AG20443 (cell line): ENCODE measurements at places on chromosomes 5 and 9.
A peak's percentile ranks its signal among the peaks of the same experiment; 100 is the strongest.

- DNase-seq: peak; percentile 74
These were observed 5.3 kb downstream of the SLC36A3 start for GRCh38 chr5:151298063-151298855.

GRCh38 chr5:25516141-25516540, 871.4 kb upstream of the CDH10 start:
- no peak for DNase-seq

DNA sequence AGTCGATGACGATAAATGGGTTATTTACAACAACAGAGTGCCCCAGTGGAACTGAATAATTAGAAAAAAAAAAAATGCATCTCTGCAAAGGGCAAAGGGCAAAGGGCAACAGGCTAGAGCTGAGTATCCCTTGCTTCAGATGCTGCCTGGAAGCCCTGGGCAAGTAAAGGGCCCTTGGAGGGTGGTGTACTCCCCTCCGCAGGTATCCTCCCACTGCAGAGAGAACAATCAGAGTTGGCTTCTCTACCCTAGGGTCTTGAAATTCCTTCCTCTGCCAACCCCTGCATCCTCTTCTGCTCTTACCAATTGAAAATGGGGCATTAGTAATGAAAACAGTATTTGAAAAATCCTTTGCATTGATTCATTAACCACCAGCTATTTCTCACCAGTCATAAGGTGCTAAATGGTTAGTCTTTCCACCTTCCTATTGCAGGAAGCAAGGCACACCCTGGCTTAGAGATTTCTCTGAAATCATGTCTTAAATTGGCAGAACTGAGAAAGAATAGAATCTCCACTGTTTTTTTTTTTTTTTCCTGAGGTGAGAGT, 122.6 kb downstream of the SEMA6A start:
- no peak for DNase-seq

DNA sequence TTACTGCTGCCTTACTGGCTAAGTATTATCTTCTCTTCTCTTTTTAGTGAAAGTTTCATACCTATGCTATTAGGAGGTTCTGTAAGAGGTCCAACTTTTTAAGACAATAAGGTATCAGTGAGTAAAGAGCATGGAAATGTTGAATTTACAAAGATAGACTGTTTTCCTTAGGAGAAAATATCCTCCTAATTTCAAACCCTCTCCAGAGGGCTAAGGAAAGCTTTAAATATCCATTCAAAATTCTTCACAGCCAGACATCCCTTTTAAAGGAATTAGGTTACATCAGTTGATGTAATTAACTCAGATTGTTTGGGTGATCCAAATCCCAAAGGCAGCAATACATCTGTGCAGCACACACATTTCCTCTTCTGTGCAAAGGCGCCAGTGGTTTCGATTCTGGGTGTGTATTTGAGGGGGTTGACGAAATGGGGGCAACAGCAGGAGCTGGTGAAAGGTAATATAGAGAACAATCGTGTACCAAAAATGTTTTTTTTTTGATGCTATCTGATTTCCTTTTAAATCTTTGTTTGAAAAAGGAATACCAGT, 273.8 kb upstream of the RPS23 start:
- no peak for DNase-seq

GRCh38 chr5:4212071-4212739, 616.6 kb downstream of the IRX1 start:
- no peak for DNase-seq

DNA sequence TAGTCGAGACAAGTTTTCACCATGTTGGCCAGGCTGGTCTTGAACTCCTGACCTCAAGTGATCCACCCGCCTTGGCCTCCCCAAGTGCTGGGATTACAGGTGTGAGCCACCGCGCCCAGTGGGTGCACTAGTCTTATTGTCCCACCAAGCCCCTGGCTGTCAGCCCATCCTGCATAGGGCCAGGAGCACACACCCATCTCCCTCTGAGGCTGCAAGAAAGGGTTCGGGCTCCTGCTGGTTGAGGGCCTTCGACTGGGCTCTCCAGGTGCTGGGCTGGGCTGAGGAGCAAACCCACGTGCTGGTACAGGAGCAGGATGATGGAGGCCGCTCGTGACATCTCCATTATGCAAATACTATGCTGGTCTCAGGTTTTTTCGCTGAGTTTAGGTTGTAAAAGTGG, 25.1 kb upstream of the RNF130 start:
- no peak for DNase-seq
